WERI-Rb-1 (cell line): ENCODE measurements at places on chromosomes 2 and 18.

DNA sequence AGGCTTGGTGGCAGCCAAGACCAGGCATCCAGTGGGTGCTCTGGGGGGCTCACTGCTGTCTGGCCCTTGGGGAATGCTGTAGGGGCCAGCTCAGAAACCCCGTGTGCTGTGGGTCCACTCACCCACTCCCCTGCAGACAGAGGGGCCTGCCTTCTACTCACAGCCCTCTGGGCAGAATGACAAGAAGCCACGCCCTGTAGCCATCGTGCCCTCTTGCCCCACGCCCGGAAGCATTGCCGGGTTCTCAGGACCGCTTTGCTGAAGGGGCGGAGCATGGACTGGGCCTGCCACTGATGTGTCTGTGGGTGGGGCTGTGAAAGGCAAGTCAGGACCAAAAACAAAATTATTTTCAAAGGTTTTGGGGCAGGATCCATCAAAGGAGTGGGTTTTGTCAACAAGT lies 27.8 kb downstream of the GLI2 start:
- no peak for DNase-seq

GRCh38 chr2:50606860-50607259 lies 425.1 kb downstream of the NRXN1 start:
- DNase-seq, result no peak

DNA sequence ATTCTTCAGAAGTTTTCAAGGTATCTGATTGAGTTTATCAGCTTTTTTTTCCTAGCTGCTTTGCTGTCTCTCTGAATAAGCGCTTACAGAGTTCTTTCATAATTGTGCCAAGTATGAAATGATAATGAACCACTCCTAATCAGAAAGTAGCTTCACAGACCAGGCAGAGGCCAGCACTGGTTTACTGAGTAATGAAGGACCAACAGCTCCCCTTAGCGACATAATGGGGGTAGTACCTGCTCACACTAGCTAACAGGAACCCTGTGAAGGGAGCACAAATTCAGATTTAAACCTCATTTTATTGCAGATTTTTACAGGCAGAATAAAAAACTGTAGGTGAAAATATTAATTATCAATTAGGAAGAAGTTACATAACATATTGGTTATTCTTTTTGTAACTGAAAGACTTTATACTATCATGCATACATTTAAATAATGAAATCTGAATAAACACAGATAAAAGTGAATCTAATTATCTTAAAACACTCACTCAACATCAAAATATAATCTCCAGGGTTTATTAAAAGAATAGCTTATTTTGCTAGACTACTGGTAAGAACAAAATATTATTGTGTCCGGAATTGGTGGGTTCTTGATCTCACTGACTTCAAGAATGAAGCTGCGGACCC lies 53.7 kb upstream of the LRRC30 start:
- peak; percentile 68 for DNase-seq

- no peak for DNase-seq
Measured at GRCh38 chr2:182767578-182767977, 51.5 kb downstream of the DNAJC10 start.

GRCh38 chr2:101038455-101039255 lies 36.6 kb downstream of the RPL31 start:
- peak; percentile 53 for DNase-seq

DNA sequence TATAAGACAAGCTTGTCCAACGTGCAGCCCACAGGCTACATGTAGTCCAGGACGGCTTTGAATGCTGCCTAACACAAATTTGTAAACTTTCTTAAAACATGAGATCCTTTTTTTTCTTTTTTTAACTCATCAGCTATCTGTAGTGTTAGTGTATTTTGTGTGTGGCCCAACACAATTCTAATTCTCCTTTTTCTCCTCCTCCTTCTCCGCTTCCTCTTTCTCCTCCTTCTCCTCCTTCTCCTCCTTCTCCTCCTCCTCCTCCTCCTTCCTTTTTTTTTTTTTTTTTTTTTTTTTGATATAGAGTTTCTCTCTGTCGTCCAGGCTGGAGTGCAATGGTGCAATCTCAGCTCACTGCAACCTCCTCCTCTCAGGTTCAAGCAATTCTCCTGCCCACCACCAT lies 39.3 kb upstream of the GTF2A1L start:
- DNase-seq, result no peak
